Tibial nerve (tissue), 4 donors: ENCODE measurements at places on chromosomes 2 and 18. TPM values are rescaled to one million over a fixed set of nuclear protein-coding genes. Genes with fewer than 3 reads are reported as not detected.
A peak's percentile ranks its signal among the peaks of the same experiment; 100 is the strongest.

- DNase-seq = no peak
Observed at GRCh38 chr18:71036783-71037182, 747.9 kb downstream of the SOCS6 start.

GRCh38 chr18:6885992-6886796 lies 156.7 kb downstream of the ARHGAP28 start:
- DNase-seq = no peak

DNA sequence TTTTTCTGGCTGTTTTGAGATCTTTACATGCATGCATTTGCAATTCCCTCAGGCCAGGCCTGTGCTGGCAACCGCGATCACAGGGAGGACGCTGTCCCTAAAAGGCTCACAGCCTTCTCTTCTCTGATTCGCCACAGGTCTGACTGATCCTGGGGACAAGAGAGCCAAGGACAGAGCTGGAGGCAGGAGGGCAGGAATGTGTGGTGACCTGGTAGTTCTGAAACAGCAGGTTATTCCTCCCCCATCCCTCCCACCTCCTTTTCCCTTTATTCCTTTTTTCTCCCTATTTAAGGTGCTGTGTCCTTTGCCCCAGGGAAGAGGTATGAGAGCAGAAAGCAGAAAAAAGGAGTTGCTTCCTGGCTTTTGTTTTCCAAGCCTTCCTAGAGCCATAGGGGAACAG lies 21.9 kb downstream of the TMEM177 start:
- no peak for DNase-seq

Gene VIL1
- not detected for total RNA-seq

DNA sequence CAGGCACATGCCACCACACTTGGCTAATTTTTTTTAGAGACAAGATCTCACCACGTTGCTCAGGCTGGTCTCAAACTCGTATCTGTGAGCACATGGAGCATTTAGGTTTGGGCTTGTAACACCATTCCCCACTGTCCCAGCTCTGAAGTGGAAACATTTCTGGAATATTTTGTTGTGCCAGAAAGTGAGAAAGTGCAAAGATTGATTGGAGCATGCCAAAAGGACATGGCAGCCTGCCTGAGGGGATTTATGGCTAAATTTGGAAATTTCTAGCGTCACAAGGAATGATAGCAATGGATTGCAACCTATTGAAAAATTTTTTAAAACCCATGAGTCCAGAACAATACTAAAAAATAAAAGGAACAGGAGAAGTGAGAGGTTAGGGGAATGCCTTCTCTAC lies 136.8 kb downstream of the ESCO1 start:
- no peak for DNase-seq

DNA sequence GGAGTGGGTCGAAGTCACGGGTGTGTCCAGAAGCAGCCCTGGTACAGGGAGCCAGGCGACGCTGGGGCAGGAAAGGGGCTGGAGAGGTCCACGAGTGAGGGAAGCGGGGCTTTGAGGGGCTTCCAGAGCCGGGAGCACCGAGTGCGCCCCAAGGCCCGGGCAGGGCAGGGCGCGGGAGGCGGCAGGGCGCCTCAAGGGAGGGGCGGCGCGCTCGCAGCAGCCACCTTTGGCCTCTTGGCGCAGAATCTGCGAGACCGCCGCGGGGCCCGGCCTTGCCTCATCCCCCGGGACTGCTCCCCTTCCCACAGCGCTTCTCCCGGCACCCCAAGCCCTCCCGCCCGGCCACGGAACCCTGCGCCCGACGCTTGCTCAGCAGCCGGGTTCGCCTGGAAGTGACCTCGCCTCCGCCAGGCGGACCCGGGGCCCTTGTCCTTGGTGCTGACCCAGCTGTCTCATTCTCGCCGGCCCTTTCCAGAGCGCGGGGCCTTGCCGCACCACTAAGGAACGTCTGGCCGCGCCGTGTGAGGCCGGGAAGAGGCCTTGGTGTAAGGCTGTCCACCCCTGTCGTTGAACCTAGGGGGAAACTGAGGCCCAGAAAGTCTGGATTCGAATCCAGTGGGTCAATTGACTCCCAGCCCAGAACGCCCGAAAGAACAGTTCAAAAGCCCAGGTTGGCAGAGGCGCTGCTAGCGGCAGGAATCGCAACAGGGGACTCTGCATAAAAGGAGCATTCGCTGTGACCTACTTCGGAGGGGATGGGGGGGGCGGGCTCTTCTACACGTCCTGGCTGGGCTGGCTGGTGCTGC lies 584 bp upstream of the DNER start:
- DNase-seq = peak; percentile 7

- DNase-seq = no peak
Observed at GRCh38 chr2:180196419-180196977, 189.4 kb upstream of the CWC22 start.

Gene TSPYL6
- total RNA-seq = not detected

DNA sequence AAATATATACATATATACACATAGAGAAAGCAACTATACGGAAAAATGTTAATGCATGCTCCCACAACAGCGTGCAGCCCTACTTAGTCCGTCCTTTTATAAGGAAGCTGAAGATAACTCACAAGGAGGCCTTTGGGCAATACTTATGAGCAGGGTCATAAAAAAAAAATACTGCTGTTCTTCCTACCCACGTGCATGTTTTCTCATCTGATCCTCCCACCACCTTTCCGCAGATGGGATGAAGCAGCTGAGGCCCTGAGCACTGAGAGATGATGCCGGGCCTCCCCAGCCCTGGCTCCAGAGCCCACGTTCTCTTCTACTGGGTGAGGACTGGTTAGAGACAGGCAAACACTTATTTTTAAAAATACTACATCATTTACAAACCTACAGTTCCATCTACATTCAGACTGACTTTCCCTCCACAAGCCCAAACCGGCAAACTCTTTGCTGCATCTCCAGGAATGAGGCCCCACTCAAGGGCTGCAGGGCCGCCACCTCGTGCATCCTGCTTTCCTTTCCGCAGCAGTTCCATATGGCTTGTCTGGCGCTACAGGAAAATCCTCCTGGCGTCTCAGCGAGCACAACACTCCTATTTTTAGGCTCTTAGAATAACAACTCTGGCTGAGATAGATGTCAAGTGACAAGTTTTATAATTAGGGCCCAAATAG lies 41.6 kb downstream of the TBC1D8 start:
- DNase-seq = no peak

Gene FHOD3
- 20.8 TPM for total RNA-seq

- no peak for DNase-seq
Observed at GRCh38 chr2:39469807-39470206, 32.7 kb upstream of the MAP4K3 start.

- DNase-seq = no peak
Observed at GRCh38 chr2:56985609-56986008, 801.8 kb downstream of the CCDC85A start.

GRCh38 chr2:210503001-210503623 lies 26.6 kb upstream of the LANCL1 start:
- peak; percentile 45 for DNase-seq

DNA sequence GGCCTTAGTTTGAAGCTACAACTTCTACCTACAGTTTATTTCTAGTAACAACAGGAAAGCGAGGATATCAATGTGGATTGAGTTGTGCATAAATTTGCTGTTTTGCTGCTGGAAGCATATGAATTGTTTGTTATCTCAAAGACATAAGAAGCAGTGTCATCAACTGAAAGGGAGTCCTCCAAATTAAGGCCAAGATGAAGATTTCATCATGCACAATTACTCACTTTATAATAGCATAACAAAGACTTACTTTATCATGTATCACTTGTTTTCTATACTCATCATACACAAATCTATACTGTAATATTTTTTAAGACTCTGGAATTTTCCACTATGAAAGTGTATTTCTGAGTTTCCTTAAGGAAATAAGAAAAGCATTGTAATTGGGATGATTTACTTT lies 136.1 kb upstream of the FANCL start:
- DNase-seq = no peak

- no peak for DNase-seq
Observed at GRCh38 chr2:142008135-142008744, 122.6 kb downstream of the LRP1B start.

DNA sequence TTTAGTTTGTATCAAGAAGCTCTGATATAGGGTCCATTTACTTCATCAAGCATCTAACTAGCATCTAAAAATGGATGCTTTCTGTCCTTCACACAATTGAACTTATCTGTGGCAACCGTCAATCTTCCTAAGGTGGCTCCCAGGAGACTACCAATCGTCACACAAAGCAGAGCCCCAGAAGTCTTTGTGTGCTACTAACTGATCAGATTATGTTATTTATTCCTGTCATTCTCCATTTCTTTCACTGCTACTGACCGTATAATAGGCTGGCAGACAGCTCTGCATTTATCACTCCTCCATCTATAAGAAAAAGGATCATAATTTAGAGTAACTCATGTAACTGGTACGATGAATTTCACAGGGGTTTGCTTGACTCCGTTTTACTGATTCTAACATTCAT lies 585.0 kb upstream of the NXPH2 start:
- DNase-seq = no peak

- DNase-seq = no peak
Observed at GRCh38 chr2:165889798-165890197, 63.8 kb downstream of the TTC21B start.
